ENCODE measurements at places on chromosomes 2 and 18. TPM values are rescaled to one million over a fixed set of nuclear protein-coding genes. Genes with fewer than 3 reads are reported as not detected.
A peak's percentile ranks its signal among the peaks of the same experiment; 100 is the strongest.

- H3K4me1 ChIP-seq = no peaks in the 10 kb centered on the region
- no peaks in the 10 kb centered on the region for H3K27me3 ChIP-seq
- H3K4me3 ChIP-seq = no peak overlapping the region
- peaks cover 32% of the 10 kb centered on the region for H3K36me3 ChIP-seq
- H3K27ac ChIP-seq = no peak overlapping the region
Observed at GRCh38 chr2:164692114-164692513, 70.8 kb upstream of the GRB14 start.

GRCh38 chr2:169525434-169525833 lies 15.9 kb downstream of the KLHL41 start:
- peaks cover 5% of the 10 kb centered on the region for H3K36me3 ChIP-seq
- H3K27ac ChIP-seq = no peak overlapping the region
- no peaks in the 10 kb centered on the region for H3K27me3 ChIP-seq
- no peak for DNase-seq

- no peaks in the 10 kb centered on the region for H3K36me3 ChIP-seq
- H3K27me3 ChIP-seq = no peaks in the 10 kb centered on the region
- DNase-seq = no peak
- H3K4me1 ChIP-seq = no peaks in the 10 kb centered on the region
- H3K4me3 ChIP-seq = no peak overlapping the region
- H3K27ac ChIP-seq = no peak overlapping the region
Observed at GRCh38 chr2:194870974-194871535, 786.0 kb upstream of the SLC39A10 start.

- no peaks in the 10 kb centered on the region for H3K36me3 ChIP-seq
- no peaks in the 10 kb centered on the region for H3K27me3 ChIP-seq
- H3K4me1 ChIP-seq = no peaks in the 10 kb centered on the region
- H3K27ac ChIP-seq = no peak overlapping the region
- DNase-seq = peak; percentile 6
Observed at GRCh38 chr2:112204411-112204810, 50.4 kb downstream of the ZC3H8 start.

DNA sequence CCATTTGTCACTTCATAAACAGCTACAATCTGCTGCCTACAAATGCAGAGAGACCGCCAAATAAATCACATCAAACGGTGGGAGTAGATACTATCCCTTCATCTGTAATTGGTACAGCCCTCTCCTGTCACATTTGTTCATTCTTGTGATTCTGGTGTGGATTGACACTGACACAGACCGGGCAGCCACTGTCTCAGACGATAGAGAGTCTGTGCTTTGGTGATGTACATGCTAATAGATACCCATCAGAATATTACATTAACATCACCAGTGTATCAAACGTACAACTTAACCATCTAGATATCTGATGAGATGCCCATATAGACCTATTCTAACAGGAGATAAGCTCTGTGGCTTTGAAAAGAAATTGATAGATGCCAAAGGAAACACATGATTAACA lies 419.7 kb upstream of the ZEB2 start:
- H3K36me3 ChIP-seq = no peaks in the 10 kb centered on the region
- DNase-seq = no peak
- no peaks in the 10 kb centered on the region for H3K27me3 ChIP-seq
- H3K4me3 ChIP-seq = no peak overlapping the region

DNA sequence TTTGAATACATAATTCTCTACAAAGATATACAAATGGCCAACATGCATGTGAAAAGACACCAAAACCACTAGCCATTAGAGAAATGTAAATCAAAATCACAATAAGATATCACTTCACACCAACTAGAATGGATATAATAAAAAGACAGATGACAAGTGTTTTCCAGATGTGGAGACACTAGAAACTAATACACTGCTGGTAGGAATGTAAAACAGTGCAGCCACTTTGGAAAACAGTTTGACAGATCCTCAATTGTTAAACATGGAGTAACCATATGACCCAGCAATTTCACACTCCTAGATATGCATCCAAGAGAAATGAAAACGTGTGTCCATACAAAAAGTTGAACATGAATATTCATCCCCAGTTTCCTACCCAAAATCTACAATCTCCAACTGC lies 9.8 kb upstream of the RAB11FIP5 start:
- no peaks in the 10 kb centered on the region for H3K4me1 ChIP-seq
- no peak for DNase-seq
- H3K36me3 ChIP-seq = no peaks in the 10 kb centered on the region

Gene AGPS
- 45.7 TPM for total RNA-seq

Gene CFAP65
- 2.0 TPM for total RNA-seq

Gene UGT1A4
- 1.1 TPM for total RNA-seq
